ENCODE measurements at places on chromosomes 6 and 20. TPM values are rescaled to one million over a fixed set of nuclear protein-coding genes. Genes with fewer than 3 reads are reported as not detected.

DNA sequence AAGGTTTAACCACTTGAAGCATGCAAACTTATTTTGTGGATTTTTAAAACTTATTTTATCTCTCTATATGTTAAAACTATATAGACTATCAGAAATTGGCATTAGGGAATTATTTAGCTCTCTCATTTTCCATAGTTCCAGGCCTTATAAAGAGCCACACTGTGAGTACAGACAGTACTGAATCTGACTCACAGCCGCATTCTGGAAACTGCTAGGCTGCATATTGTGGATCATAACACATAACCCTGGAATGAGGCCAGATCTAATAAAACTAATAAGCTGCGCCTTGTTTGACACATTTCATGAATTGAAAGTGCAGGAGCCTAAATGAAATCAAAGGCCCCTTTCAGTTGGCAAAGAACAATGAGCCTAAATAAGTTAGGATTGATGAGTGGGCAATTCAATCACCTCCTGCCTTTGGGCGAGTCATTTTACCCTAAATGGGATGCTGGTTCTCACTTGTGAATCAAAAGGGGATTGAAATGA is 308.4 kb downstream of the PACRG start:
- no peak for DNase-seq

DNA sequence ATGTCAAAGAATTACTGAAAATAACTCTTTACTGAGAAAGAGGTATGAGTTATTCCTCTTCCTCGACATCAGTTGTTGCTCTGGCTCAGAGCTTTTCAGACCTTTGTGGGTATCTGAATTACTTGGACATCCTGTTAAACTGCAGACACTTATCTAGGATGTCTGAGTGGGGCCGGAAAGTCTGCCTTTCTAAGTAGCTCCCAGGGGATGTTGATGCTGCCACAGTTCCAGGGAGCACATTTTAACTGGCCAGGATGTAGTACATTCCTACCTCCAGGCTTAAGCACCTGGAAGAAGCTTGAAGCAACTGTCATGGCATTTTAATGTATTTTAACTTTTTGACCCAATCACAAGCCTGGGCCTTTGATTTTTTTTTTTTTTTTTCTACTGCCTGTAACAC is 265.8 kb upstream of the PLCB4 start:
- DNase-seq = no peak

The SPTLC3 gene
- total RNA-seq = 5.0 TPM

GRCh38 chr20:53824779-53825178 is 231.1 kb upstream of the ZNF217 start:
- no peak for DNase-seq

- DNase-seq = no peak
Observed at GRCh38 chr20:50895111-50895830, 36.0 kb downstream of the ADNP start.

GRCh38 chr6:146968041-146968760 is 236.0 kb upstream of the STXBP5 start:
- no peak for DNase-seq

- no peak for DNase-seq
Observed at GRCh38 chr6:125888989-125889656, 67.4 kb upstream of the HINT3 start.
